Activated T-cell treated with anti-CD3 and anti-CD28 coated beads, Interleukin-2, amount 50 U/mL, for 24 hours (primary cell): ENCODE measurements at places on chromosomes 3 and 15.

DNA sequence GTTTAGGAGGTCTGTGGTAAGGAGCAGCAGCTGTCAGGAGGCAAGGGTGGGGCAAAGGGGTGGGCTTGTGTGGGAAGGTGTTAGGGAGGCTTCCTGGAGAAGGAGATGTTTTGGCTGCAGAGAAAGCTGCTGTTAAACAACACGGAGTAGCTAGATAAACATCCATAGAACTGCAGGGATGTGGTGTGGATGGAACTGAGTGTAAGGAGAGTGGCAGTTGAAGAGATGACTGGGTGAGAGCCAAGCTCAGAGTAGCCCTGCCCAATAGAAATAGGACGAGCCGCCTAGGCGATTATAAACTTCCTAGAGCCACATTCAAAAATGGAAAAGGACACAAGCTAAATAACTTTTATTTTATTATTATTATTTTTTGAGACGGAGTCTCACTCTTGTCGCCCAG is 19.9 kb downstream of the RPLP1 start:
- DNase-seq, result no peak

DNA sequence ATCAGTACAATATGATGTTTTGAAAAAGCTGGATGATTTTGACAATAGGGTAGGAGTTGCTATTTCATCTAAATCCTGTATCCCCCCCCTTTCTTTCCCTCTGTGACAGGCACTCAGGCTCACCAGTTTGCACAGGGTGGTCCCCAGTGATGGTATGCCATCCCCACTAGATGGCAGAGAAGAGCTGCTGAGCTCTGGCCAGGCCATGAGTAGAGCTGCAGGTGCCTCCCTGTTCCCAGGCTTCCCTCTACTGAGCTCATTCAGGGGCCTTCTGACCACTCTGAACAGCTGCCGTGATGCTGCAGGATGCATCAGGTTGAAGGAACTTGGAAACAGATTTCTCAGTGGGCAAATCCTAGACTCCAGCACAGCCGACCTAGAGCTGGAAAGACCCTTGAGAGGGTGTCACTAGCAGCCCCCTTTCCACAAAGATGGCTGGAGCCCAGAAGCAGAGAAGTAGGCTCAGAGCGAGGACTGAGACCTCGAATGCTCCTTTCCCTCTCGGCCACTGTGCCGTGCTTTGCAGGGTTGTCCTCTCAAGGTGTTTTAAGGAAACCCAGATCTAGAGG is 45.1 kb downstream of the EFCAB12 start:
- peak; percentile 56 for DNase-seq

- no peak for DNase-seq
Measured at GRCh38 chr3:119500901-119501300, 2.6 kb downstream of the TIMMDC1 start.

- DNase-seq, result no peak
Measured at GRCh38 chr15:29986946-29987345, 95.8 kb upstream of the GOLGA8J start.

GRCh38 chr3:107394502-107394901 is 17.3 kb downstream of the CCDC54 start:
- no peak for DNase-seq

GRCh38 chr3:99648516-99648915 is 10.1 kb downstream of the COL8A1 start:
- no peak for DNase-seq

DNA sequence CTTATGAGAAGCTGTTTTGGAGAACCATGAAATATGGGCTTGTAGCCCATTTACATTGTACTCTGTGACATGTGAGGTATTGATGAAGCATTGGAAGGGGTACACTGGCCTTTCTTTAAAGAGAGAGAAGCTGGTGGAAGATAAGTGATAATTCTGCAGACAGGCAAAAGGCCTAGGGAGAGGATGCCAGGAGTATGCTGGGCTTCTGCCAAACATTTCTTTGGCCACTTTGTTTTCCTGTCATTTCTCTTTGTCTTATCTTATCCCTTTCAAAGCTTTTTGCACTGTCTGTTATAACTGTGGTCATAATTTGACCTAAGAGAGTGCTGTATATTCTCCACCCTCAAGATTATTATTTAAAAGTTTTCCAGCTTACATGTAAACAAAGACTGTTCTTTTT is 109.6 kb upstream of the SEMA6D start:
- no peak for DNase-seq
